Spinal cord (tissue), 10 donors: ENCODE measurements at places on chromosomes 5 and 9. TPM values are rescaled to one million over a fixed set of nuclear protein-coding genes. Genes with fewer than 3 reads are reported as not detected.

DNA sequence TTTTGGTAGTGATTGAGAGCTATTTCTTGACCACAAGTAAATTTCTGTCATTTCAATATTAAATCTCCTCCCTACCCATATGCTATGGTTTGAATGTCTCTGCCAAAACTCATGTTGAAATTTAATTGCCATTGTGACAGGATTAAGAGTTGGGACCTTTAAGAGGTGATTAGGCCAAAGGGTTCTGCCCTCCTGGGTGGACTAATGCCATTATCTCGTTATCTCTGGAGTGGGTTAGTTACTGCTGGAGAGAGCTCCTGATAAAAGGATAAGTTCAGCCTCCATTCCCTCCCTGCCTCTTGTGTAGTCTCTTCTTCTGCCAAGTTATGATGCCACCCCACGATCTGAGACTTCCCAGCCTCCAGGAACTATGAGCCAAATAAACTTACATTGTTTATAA lies 3.6 kb upstream of the DRD1 start:
- H3K27ac ChIP-seq: no peak overlapping the region
- no peak for DNase-seq
- H3K4me3 ChIP-seq: no peak overlapping the region
- H3K4me1 ChIP-seq: peaks cover 20% of the 10 kb centered on the region
- peaks cover 23% of the 10 kb centered on the region for H3K27me3 ChIP-seq

Gene ZDHHC11B
- 7.5 TPM for total RNA-seq

Gene GEMIN5
- 20.8 TPM for total RNA-seq

DNA sequence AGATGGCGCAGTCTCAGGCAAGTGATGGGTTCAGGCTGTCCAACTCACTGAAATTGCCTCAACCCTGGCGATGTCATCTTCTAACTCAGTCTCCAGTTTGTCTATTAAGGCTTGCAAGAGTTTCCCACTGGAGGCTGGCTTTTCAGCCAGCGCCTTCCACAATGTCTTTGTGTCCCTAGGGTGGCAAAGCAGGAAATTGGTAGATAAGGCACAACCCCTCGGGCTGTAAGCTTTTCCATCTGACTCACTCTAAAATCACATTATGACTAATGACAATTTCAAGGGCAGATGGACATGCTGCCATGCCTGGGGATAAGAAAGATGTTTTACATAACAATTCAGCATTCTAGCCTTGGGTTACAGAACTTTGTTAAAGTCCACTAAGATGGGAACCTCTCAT lies 61.9 kb downstream of the MROH2B start:
- no peaks in the 10 kb centered on the region for H3K36me3 ChIP-seq
- H3K4me1 ChIP-seq: no peaks in the 10 kb centered on the region
- no peaks in the 10 kb centered on the region for H3K27me3 ChIP-seq
- no peak overlapping the region for H3K27ac ChIP-seq
- no peak for DNase-seq
- no peak overlapping the region for H3K4me3 ChIP-seq

Gene CDH18
- total RNA-seq: 90.3 TPM

DNA sequence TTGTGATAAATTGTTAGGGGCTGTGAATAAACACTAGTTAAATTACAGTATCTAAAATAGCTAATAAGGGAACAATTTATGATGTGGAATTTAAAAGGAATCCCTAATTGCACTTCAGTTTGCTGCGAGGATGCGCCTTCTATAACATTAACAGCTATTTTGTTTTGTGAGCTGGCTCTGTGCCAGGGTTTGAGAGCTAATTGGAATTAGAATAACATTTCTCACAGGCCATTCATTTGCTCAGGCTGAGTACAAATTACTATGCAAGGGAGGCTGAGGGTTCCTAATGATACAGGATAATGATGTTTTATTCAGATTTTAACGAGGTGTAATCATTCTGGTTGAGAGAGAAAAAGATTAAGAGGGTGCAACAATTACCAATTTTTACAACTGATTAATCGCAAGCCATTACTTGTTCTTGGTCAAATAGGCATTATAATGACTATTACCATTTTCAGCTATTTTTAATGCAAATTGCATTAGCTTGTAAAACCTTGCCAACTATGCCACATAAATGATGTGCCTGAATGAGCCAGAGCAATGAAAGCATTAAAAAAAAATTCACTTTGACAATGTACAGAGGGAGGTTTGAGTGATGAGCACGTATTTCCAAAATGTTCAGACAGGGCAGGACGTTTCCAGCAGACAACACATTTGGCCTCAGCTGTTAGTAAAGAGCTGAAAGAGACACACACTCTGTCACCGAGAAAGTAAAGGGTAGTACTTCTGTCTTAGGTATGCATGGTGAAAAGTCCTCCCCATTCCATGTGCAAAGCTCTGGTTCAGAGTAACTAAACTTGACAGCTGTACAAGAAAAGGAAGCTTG lies 576.5 kb downstream of the TLE1 start:
- peak; percentile 69 for DNase-seq
- H3K27me3 ChIP-seq: peaks cover 3% of the 10 kb centered on the region
- H3K4me1 ChIP-seq: no peaks in the 10 kb centered on the region
- H3K4me3 ChIP-seq: no peak overlapping the region
- no peak overlapping the region for H3K27ac ChIP-seq
- H3K36me3 ChIP-seq: no peaks in the 10 kb centered on the region

Gene ZNF782
- total RNA-seq: 13.8 TPM

DNA sequence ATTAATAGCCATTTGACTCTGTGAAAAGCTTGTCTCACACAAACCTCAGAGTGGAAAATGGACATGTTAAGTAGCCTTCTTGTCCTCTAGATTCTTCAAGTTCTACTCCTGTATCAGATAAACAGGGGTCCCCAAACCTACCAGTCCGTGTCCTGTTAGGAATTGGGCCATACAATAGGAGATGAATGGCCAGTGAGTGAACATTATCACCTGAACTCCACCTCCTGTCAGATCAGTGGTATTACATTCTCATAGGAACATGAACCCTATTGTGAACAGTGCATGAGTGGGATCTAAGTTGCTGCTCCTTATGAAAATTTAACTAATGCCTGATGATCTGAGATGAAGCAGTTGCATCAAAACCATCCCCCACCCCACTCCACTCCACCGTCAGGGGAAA lies 136.3 kb downstream of the TMEM232 start:
- no peak overlapping the region for H3K4me3 ChIP-seq
- no peak overlapping the region for H3K27ac ChIP-seq
- peaks cover 3% of the 10 kb centered on the region for H3K36me3 ChIP-seq
- no peaks in the 10 kb centered on the region for H3K4me1 ChIP-seq

DNA sequence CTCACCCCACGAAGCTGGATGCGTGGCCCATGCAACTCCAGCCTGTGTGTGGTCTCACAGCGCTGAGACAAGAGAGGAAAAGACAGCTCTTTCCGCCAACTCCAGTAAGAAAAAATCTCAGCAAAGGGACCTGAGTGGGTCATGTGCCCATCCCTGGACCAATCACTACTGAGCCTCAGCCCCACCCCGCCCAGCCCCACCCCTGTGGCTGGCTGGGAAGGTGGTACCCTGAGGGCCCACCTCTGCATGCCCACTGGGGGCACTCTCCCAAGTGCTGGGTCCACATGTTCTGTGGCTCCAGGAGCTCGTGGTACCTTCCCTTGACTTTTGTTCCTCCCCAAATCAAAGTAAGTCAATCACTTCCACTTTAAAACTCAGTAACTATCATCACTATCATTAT lies 105.1 kb upstream of the SMIM23 start:
- no peak for DNase-seq
- no peak overlapping the region for H3K27ac ChIP-seq
- no peaks in the 10 kb centered on the region for H3K36me3 ChIP-seq
- no peaks in the 10 kb centered on the region for H3K27me3 ChIP-seq

DNA sequence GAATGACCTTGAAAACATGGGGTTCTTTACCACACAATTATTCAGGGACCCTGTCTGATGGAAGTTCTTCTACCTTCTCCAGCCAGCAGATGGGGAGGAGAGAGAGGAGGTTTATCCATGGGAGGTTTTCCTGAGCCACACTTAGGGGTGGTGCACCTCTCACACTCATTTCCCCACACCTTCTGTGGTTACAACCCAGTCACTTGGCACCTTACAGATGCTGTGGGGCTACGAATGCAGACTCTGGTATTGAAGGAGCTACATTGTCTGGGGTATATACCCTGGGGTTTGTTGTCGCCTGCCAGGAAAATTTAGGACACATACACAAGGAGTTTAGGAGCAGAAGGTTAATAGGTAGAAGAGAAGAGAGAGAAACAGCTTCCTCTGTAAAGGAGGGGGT lies 67.5 kb downstream of the F2RL2 start:
- H3K36me3 ChIP-seq: no peaks in the 10 kb centered on the region
- DNase-seq: no peak
- no peak overlapping the region for H3K4me3 ChIP-seq
- no peaks in the 10 kb centered on the region for H3K27me3 ChIP-seq
- no peak overlapping the region for H3K27ac ChIP-seq
- no peaks in the 10 kb centered on the region for H3K4me1 ChIP-seq

DNA sequence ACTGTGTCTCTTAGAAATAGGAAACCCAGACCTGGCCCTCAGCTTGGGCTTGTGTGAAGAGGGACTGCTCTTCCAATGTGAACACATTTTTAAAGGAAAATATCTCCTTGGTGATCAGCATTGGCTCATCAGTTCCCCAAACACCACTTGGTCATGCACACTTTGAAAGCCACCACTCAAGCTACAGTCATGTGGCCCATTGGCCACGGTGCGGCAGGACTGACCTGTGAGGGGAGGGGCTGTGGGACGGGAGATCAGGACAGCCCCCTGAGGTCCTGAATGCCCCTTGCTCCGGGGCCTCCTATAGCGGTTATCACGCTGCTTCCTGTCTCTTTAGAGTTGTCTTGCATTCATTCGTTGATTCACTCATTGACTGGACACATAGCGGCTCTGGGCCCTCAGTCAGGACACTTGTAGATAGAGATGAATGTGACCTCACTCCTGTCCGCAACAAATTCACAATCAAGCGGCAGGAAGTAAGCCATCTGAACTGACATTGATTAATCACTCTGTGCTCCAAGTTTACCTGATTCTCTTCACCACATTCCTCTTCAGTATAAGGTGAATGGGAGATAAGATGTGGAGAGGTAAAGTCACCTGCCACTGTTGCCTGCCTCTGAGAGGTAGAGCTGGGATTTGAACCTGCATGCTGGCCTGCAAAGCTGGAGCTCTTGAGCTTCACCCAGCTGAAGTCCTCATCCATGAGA lies 73.1 kb downstream of the COL15A1 start:
- no peak overlapping the region for H3K4me3 ChIP-seq
- no peak for DNase-seq
- no peaks in the 10 kb centered on the region for H3K36me3 ChIP-seq
- H3K4me1 ChIP-seq: no peaks in the 10 kb centered on the region

GRCh38 chr5:72600391-72600981 lies 93.3 kb upstream of the ZNF366 start:
- no peak overlapping the region for H3K4me3 ChIP-seq
- H3K27me3 ChIP-seq: no peaks in the 10 kb centered on the region
- no peaks in the 10 kb centered on the region for H3K36me3 ChIP-seq
- no peak for DNase-seq
- H3K27ac ChIP-seq: no peak overlapping the region
